ENCODE measurements at places on chromosomes 3 and 15. TPM values are rescaled to one million over a fixed set of nuclear protein-coding genes. Genes with fewer than 3 reads are reported as not detected.

DNA sequence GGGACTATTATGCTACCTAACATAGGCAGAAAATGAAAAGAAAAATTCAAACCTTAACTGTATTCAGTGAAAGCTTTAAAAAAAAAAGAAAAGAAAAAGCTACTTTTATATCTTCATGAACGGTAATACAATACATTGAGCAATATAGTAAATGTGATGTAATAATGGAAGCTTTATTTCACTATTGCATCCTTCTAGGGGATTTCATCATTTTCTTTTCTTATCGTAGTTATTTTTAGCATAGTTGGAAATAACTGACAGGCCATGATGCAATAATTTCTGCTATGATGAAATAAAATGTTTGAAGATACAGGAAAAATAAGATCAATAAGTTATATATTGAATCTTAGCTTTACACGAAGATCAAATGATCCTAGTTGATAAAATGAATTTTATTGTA lies 40.3 kb upstream of the ZCWPW2 start:
- peak; percentile 17 for DNase-seq

GRCh38 chr3:48016301-48016973 lies at the start of gene MAP4:
MAP4 (minus strand) TSS chr3:48016416; CDS start chr3:47998860, 17,556 bp downstream.
- peak; percentile 37 for DNase-seq

DNA sequence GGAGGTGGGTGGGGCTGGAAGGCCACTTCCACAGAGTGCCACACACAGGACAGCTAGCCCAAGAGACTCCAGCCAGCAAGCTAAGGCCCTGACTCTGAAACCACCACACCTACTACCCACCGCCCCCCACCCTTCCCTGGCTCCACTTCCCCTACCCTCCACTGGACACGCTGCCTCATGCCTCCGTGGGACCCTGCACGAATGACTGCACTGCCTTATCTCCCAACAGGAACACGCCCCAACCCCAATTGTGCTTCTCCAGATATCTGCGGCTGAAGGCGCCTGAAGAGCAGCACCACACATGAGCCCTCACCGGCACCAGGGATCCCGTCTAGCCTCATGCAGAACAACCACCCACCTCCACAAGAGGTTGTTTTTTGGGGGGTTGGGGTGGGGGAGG lies 2.7 kb downstream of the LINGO1 start:
- DNase-seq = no peak

The GUCA1C gene
- not detected for total RNA-seq

The CADM2 gene
- total RNA-seq = 3.3 TPM

DNA sequence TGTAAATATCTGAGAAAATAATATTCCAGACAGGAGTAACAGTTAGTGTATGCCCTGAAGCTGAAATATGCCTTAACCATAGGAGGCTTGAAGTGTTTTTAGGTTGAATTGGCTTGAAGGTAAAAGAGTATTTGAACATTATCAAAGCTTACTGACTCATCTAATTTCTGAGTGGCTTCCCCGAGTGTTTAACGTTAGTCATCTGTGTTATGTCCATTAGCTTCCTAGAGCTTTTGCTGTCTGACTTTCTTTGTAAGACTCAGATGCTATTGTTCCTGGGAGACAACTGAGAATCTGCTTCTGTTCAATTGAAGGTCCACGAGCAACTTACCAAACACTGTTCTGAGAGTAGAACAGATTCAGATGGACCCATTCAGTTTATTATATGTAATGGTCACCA lies 656.8 kb upstream of the NECTIN3 start:
- no peak for DNase-seq

GRCh38 chr15:31385736-31386135 lies 59.1 kb downstream of the KLF13 start:
- no peak for DNase-seq

GRCh38 chr3:127233371-127233770 lies 40.4 kb downstream of the PRR23E start:
- peak; percentile 43 for DNase-seq

- no peak for DNase-seq
Observed at GRCh38 chr15:39327005-39327730, 253.7 kb upstream of the THBS1 start.

- DNase-seq = no peak
Observed at GRCh38 chr3:106877627-106878026, 499.6 kb upstream of the CCDC54 start.

GRCh38 chr15:67042551-67043142 lies 22.8 kb upstream of the SMAD3 start:
- DNase-seq = no peak

GRCh38 chr3:182104881-182105280 lies 393.2 kb downstream of the SOX2 start:
- DNase-seq = no peak

GRCh38 chr3:136696797-136697196 lies 55.4 kb downstream of the STAG1 start:
- DNase-seq = no peak

The GPR15 gene
- 1.2 TPM for total RNA-seq

The IL12A gene
- total RNA-seq = 0.67 TPM

The TMCO5A gene
- total RNA-seq = not detected

DNA sequence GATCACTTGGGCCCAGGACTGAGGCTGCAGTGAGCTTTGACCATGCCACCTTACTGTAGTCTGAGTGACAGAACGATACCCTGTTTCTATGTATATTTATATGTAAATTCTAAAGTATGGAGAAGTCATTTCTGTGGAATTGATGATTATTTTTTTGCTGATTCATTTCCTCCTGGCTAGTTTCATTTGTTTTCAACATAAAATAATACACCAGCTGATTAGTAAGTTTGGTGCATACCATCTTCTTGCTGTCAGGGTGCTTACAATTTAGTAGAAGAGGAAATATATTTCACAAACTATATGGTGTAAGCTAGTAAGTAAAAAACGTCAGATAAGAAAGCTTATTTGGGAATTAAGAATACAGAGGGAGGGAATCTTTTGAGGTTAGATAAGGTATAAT lies 36.0 kb downstream of the SLC25A26 start:
- no peak for DNase-seq

DNA sequence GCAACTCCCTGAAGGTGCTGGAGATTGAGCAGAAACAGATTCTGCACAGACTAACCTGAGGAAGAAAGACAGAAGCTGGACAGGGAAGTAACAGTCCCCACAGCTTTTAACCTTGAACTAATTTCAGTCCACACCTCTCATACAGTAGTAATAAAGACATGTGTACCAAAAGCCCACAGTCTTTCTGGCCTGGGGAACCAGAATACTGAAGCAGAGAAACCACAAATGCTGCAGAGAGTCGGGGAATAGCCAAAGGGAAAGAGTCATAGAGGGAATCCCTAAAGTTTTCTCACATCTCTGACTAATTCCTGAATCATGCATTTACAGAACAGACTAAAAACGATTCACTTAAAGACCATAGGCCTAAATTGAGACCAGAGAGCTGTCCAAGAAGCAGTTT lies 503.4 kb upstream of the NECTIN3 start:
- no peak for DNase-seq

DNA sequence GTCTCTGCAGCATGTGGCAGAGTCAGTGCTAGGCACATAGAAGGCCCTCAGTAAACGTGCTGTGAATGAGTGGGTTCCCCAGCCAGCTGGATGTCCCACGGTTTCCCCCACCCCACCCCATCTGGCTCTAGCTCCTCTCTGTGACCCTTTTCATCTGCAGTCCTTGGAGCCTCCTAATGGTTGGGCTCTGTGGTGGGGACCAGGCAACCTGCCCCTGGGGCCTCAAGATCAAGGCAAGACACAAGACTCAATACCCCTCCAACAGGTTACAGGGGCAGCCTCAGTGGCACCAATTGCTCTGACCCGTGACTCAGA lies 17.1 kb upstream of the CYP11A1 start:
- no peak for DNase-seq

DNA sequence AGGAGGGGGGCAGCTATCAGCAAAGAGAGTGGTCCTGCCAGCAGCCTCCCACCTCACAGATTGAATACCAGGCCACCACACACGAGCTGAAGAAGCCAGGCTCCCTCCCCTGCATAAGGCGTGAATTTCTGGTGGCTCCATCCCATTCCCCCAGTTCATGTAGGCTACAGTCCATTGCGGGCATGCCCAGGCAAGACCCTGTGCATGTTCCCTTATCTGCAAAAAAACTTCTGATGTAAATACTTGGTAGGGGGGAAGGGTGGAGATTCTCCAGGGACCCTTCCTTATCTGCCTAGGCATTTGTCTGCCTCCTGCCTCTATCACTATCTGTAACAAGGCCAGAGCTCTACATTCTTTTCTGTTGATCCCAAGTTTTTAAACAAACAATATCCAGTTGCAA lies 27.6 kb upstream of the UBP1 start:
- DNase-seq = no peak

DNA sequence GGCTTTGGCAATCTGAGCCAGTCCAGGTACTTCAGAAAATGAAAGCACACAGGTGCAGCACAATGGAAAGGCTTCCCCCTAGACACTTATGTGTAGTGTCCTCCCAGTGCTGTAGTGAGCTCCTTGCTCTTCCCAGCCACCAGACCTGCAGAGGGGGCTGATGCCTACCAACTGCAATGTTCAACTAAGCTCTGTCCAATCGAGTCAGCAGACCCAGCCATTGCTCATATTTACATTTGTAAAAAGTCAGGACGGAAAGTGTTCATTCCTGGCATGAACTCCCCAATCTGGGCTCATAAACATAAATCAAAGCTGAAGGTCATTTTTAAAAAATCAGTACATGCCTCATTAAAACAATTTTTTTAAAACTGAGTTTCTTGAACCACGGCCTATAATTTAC lies 73.0 kb downstream of the FOXP1 start:
- DNase-seq = no peak

DNA sequence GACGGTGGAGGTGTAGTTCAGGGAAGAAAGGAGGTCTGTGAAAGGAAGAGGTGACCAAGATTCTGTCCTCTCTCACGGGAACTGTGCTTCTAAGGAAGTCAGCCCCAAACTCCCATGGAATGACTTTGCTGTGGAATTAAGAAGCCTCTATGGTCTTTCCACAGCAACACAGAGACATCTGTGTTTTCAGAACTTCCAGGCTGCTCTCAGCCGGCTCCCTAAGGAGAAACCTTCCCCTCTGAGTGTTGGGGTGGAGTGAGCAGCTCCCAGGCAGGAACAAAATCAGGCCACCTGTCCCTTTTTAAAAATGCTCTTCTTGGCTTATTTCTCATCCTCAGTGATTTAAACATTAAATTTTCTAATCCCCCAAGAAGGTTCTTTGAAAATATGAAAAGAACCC lies 53.3 kb upstream of the SNRK start:
- no peak for DNase-seq

DNA sequence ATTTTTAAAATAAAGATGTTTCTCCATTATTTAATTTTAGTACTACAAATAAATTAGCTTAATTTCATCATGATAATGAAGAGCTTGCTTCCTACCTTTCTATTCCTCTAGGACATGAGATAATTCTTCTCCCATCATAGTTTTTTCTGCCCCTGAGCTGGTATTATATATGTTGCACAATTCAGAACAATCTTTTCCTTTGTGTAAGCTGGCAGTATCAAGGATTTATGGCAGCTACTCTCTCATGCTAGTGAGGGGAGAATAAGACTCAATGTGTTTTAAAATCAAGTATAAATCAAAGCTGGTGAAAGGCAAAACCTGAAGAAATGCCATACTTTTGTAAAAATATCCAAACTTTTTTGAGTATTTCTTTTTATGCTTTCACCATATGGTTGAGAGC lies 1405.3 kb downstream of the SI start:
- no peak for DNase-seq

The CCDC33 gene
- total RNA-seq = 6.2 TPM

The PIERCE2 gene
- 5.7 TPM for total RNA-seq

DNA sequence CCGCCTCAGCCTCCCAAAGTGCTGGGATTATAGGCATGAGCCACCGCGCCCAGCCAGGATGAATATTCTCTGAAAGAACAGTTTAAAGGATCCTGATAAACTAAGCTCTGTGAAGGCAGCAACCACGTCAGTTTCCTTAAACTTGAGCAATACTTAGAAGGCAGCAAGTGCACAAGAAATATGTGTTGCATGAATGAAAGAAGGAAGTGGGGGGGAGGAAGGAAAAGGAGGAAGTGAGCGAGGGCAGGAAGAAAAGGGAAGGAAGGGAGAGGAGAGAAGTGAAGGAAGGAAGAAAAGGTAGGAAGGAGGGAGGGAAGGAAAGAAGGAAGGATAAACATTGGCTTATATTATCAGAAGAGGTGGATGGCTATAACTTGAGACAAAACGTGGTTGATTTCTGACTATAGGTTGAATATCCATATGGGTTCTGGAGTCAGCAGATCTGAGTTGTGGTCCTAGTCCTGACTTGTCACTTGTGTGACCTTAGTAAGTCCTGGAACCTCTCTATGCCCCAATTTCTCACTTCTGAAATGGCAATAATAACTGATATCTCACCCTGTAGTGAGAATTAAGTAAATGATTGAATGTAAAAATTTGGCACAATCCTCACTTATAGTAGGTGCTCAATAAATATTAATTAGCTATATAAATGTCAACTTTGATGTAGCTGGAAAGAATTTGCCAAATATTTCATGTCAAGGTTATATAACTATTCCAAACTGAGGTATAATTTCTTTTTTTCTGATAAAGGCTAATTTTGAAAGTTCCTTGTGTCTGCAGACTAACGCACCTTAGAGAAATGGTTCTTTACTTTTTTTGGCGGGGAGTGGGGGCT lies 12.0 kb upstream of the SEMA4B start:
- DNase-seq = no peak

The SPTBN5 gene
- total RNA-seq = 1.6 TPM

DNA sequence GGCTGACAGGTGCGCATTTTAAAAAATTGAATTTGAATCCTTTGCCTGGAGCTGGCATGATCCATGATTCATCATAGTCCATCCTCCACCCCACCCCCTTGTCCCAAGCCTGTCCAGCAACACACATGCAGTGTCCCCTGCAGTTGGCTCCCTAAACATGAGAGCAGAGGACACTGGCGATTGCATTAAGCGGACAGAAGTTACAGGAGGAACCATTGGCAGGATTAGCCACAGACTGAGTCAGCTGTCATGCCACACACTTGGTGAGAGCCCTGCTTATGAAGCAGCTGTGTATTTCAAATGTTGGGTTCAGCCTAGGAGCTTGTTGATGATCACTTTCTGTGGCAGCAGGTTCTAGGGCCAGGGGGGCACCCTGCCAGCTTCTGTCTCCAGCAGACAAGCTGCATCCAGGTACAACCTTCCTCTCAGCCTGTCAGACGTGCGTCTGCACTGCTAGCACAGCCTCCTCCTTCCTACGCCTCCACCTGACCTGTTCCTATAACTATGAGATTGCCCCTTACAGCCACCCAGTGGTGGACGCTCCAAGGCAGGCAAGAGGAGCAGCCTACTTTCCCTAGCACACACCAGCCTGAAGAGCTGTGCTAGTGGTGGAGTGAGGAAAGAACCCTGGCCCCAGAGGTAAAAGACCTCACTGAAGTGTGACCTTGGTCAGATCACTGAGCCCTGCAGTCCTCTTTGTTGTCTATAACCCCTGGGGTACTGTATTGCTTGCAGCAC lies 121.9 kb downstream of the SLCO3A1 start:
- DNase-seq = no peak

DNA sequence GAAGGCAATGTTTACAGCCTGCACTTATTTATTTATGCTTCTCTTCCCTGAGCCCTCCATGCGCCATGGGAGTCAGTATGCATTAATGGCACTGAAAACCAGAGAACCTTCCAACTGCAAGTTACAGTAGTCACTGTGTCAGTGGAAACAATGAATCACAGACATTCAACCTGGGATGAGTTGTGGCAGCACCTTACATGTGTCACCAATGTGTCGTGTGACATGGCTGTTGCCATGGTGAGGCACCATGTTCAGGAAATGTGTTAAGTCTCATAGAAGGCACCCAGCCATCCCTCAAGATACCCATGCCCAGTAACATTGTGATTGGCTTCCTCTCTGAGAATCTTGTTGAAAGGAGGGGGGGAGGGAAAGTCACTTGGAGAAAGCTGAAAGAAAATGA lies 105.0 kb downstream of the FOXP1 start:
- no peak for DNase-seq

The CA12 gene
- total RNA-seq = 8.5 TPM

The PIK3R4 gene
- 28.3 TPM for total RNA-seq

All from lung (tissue), 17 donors.